Spinal cord (tissue), 10 donors: ENCODE measurements at places on chromosomes 16 and 17.
A peak's percentile ranks its signal among the peaks of the same experiment; 100 is the strongest.

- DNase-seq = no peak
Measured at GRCh38 chr16:1430759-1431496, at the start of gene PERCC1. Gene PERCC1, plus strand, starts transcription at chr16:1431078. Its CDS starts 1,516 bp downstream, at chr16:1432594.

DNA sequence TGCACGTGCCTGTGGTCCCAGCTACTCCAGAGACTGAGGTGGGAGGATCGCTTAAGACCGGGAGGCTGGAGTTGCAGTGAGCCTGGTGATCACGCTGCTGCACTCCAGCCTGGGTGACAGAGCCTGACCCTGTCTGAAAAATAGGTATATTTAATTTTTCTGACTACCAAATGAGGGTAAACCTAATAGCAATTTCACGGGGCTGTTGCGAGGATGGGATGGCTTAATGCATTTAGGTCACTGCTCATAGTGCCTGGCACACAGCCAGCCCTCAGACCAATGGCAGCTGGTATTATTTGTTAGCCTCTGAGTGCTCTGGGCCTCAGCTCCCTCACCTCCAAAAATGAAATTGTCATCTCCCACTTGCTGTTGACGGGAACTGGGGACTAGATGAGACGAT lies 5.9 kb upstream of the CDIP1 start:
- no peak for DNase-seq

GRCh38 chr17:13544765-13545164 lies 57.0 kb downstream of the HS3ST3A1 start:
- peak; percentile 37 for DNase-seq

- no peak for DNase-seq
Measured at GRCh38 chr17:39209317-39210092, 9.4 kb downstream of the RPL19 start.

DNA sequence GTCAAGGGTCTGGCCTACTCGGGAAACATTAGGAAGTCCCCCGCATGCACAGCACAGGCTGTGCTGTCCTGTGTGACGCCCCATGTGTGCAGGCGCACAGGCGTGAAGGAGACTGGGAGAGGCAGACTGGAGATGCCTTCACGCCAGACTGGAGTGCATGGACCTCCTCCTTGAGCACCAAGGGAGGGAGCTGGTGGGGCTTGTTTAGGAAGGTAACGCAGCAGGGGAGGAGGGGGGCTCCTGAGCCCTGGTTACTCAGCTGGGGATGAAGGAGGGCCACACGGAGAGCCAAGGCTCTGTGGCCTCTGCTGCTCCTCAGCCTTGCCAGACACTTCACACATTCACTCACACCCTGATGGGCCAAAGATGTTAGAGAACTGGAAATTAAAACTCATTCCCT lies 7.7 kb downstream of the HSDL1 start:
- DNase-seq = no peak

GRCh38 chr17:8117367-8117979 lies 841 bp downstream of the ALOXE3 start:
- DNase-seq = no peak

- DNase-seq = no peak
Measured at GRCh38 chr16:4249530-4250308, 7.8 kb upstream of the SRL start.

- peak; percentile 97 for DNase-seq
Measured at GRCh38 chr17:18183334-18184142, at the start of gene ALKBH5. Gene ALKBH5, plus strand, starts transcription at chr17:18183828. Its CDS starts 416 bp downstream, at chr17:18184244.

DNA sequence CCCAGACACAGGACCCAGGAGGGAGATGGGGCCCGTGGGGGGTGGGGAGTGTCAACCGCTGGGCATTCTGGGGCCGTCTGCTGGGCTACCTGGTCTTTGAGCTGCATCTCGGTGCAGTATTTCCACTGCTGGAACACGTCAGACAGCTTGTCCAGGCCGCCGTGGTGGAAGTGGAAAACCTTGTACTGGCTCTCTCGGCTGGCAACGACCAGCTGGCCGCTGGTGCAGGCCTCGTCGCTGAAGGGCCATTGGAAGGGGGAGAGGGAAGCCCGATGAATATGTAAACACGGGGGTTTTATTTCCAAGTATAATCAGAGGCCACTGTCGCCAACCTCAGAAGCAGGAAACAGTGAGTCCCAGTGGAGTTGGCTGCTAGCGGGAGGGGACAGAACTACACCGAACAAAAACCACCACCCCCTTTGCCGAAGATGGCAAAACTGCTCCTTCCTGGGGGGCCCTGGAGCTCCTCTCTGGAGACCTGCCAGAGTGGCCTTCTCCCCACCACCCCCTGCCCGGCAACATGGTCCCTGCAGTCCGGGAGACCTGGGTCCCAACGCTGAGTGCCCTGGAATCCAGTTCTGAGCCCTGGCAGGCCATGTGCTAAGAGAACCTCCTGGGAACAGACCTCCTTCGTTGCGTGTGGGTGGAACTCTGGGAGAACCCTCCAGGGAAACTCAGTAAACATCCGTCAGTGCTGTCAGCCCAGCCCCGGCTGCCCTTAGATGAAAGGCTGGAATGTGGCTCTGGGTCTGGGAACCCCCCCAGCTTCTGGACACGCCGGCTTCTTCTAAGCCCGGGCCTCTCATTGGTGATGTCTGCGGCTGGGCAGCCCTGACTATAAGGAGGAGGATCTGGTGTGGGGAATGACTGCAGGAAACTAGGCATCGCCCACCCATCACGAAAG lies 84.1 kb downstream of the TBC1D16 start:
- DNase-seq = peak; percentile 84

GRCh38 chr16:48188449-48189102 lies 32.8 kb upstream of the ABCC12 start:
- no peak for DNase-seq

- DNase-seq = no peak
Measured at GRCh38 chr17:66507103-66507923, 204.9 kb downstream of the PRKCA start.

- DNase-seq = no peak
Measured at GRCh38 chr17:40714473-40714872, 10.9 kb upstream of the KRT24 start.

DNA sequence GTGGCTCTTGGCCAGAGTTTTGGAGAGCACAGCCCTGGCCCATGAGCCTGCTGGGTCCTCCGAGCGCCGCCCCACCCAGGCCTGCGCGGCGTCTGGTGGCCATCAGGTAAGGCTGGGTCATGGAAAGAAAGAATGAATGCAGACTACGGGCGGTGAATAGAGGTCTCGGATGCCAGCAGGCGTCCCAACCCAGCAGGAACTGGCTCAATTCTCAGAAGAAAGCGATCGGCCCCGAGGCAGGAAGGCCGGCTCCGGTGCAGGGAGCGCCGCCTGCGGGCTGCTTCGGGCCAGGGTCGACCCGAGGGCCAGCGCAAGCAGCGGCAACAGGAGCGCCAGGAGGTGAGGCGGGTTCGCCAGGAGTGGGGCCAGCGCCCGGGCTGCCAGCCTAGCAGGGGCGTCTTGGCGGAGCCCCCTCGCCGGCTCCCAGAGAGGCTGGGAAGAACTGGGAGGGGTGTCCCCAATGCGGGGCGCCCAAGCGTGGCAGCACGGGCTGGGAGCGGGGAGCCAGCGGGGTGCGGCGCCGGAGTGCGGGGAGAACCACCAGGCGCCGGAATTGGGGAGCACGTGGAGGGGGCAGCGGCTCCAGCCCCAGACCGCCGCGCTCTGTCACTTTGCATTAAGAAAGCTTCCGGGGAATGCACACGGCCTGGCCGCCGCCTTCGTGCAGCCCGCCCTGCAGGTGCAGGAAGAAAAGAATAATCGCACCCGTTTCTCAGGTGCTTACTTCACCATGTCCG lies 7.1 kb upstream of the TMC5 start:
- DNase-seq = no peak

DNA sequence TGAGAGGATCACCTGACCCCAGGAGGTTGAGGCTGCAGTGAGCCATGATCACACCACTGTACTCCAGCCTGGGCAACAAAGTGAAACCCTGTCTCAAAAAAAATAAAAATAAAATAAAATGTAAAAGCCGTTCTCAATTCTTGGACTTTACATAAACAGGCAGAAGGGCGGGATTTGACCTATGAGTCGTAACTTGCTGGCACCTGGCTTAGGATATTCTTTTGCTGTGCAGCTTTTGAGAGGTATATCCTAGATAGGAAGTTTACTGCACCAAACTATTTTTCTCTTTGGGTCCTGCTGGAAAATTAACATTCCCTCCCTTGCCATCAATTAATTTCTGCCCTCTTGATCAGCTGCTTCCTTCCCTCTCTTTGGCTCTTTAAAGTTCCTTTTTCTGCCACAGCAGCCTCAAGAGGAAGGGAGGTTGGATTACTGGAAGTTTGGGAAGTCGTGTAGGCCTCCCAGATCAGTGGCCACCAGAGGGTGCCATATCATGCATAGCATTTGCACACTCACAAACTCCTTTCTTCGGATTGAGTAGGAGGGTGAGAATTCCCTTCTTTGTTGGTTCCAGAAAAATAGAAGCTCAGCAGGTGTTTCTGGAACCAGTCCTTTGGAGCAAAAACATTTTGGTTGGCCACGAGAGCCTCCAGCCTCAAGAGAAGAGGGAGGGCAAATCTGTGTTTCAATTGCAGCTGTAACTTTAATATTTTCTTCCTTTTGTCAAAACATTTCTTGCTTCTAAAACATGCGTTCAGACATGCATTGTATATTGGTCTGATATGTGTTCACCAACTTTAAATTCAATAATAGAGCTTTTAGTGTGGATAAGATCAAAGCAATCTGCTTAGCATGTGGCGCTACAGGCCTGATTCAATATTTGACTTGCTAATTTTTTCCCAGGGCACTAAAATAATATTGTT lies 147.3 kb downstream of the CCDC182 start:
- DNase-seq = peak; percentile 68

GRCh38 chr16:27311897-27312303 lies 1.9 kb upstream of the IL4R start:
- DNase-seq = no peak

DNA sequence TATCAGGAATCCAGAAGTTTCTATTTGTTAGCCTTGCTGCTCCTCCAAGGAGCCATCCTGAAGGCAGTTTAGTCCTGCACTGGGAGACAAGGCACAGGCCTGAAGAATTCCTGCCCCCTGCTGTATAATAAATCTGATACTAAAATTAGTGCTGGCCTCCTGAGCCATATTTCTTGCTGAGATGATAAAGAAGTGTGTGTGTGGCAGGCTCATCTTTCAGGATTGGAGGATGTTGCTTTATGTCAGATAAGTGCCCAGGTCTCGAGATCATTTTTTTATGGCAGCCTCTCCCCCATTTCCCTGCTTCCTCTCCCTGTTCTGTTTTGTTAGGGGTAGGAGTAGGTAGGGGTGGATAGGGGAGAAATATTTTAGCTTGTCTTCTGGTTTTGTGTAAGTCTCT lies 26.0 kb downstream of the MSI2 start:
- no peak for DNase-seq

DNA sequence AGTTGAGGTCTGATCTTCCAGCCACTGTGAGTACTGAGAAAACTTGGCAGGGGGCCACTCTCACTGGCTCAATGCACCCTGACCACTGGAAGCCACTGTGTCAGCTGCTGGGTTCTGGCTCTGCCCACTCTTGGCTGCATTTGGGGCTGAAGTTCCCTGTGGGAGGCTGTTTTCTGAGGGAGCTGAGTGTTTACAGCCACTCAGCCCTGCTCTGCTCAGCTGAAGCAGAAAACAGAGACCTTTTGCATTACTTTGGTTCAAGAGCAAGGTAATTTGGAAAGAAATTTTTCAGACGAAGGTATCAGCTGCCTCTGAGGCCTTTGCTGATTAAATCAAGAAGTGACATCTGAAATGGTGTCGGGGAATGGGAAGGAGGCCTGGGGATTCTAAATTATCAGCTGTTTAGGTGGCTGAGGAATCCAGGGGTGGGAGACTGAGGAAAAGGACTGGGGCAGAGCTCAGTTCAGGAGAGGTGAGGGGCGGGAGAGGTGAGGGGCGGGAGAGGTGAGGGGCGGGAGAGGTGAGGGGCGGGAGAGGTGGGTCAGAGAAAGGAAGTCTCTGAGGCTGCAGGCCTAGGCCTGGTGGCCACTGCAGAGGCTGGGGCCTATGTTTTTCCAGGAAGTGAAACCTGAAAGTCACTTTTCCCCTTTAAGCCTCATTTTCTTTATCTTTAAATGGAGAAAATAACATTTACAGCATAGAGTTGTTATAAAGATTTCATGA lies at the start of gene ACSM5:
TSS of gene ACSM5 (plus strand) at position 137 of the 723 bp plus-strand sequence. CDS start 1,951 bp downstream, outside the sequence.
- no peak for DNase-seq

GRCh38 chr17:10208604-10209193 lies 10.3 kb upstream of the GAS7 start:
- DNase-seq = no peak

GRCh38 chr17:33696102-33696501 lies 403.0 kb upstream of the ASIC2 start:
- no peak for DNase-seq

DNA sequence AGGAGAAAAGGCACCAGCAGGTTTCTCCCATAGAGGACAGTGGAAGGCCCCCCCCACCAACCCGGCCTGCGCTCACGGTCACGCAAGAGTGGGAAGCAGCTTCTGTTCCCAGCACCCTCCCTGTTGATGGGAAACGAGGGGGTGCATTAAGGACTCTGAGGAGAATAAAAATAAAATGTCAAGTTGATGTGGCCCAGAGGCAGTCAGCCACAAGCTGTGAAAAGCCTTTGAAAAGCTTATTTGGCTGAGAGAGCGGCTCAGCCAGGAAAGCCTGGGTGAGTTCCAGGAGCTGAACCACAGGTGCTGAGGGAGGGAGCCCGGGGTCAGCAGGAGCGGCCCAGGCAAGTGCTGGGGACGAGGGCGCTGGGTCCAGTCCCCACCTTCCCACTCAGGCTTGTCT lies 26.9 kb upstream of the SPATA32 start:
- peak; percentile 56 for DNase-seq

GRCh38 chr17:39393736-39394135 lies 7.7 kb downstream of the FBXL20 start:
- DNase-seq = no peak

- DNase-seq = peak; percentile 97
Measured at GRCh38 chr17:29589524-29590410, at the start of gene GIT1. Gene GIT1, minus strand, starts transcription at chr17:29589648. Its CDS starts 270 bp downstream, at chr17:29589378.

- no peak for DNase-seq
Measured at GRCh38 chr16:78982096-78982744, 618.3 kb downstream of the MAF start.

GRCh38 chr17:78677303-78678221 lies 100.4 kb upstream of the DNAH17 start:
- DNase-seq = no peak

- no peak for DNase-seq
Measured at GRCh38 chr17:68424861-68425260, 32.4 kb downstream of the WIPI1 start.

DNA sequence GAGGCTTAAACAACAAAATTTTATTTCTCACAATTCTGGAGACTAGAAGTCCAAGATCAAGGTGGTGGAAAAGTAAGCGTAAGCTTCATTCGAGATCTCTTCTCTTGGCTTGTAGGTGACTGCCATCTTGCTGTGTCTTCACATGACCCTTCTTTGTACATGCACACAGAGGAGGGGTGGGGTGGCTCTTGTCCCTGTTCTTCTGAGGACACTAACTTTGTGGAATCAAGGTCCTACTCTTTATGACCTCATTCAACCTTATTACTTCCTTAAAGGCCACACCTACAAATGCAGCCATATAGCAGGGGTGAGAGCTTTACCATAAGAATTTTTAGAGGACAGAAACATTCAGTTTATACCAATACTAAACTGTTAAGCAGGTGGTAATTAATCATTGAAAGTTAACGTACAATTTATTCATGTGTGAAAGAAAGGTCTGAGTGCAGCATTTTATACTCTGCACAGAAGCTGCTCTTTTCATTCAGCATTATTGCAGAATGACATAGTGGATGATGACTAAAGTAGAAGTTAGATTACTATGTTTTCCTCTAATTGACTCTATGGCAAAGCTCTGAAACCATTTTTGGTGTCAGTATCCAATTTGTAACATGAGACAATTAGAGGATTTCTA lies 139.9 kb upstream of the HLF start:
- DNase-seq = no peak

GRCh38 chr17:81397314-81398175 lies 2.3 kb downstream of the BAHCC1 start:
- no peak for DNase-seq
